A673 (cell line): ENCODE measurements at places on chromosomes 12 and 14.

- DNase-seq, result no peak
These were observed 329.7 kb upstream of the RGS6 start for GRCh38 chr14:71602524-71602923.

- no peak for DNase-seq
These were observed 3.1 kb downstream of the PYGL start for GRCh38 chr14:50941151-50941550.

- DNase-seq, result no peak
These were observed 47.4 kb upstream of the ELK3 start for GRCh38 chr12:96146747-96147146.

- DNase-seq, result no peak
These were observed 14.8 kb upstream of the LRRC9 start for GRCh38 chr14:59905188-59905587.

DNA sequence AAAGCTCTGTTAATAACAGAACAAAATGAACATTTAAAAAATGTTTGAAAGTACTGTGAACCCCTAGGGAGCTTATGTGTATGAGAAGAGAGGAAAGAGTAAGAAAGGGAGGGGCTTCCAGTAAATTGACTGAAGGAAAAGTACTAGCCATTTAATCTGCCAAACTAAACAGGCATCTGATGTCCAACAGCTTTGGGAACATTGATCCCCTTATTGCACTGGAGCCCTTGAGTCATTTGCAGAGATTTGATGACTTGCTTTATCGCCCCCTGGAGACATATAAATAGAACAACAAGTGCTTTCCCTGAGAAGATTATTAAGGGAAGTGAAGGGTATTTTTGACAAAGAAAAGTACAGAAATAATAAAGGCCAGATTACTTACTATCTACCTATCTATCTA is 319.3 kb upstream of the NOVA1 start:
- DNase-seq, result peak; percentile 56

DNA sequence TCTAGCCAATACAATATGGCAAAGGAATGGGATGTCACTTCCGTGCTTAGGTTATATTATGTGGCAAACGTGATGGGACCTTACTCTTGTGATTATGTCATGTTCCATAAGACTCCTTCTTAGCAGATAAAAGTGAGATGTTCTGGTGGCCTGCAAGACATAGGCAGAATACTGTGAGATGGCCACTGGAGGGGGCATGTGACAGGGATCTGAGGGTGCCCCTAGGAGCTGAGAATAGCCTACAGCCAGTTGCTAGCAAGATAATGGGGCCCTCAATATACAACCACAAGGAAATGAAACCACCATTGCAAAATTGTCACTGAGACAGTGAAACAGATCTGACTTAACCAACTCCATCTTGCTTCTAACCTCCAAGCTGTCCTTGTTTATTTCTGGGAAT is 151.4 kb upstream of the SSTR1 start:
- peak; percentile 12 for DNase-seq

DNA sequence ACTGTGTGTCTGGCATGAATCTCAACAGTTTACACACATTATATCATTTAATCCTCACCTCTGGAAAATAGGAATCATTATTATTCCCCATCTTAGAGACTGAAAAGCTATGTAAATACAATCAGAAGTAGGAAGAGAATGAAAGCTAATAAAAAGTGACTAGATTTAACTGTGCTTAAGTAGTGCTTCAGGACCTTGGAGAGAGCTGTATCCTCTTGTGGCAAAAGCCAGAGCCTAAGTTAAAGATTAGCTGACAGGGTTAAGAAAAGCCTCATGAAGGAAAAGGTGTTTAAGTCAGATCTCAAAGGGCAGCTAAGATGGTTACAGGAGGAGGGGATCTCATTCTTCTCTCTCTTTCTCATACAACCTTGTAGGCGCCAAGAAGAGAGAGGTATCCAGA is 65.3 kb upstream of the TMEM233 start:
- peak; percentile 38 for DNase-seq

GRCh38 chr14:89640141-89640540 is 223.1 kb upstream of the FOXN3 start:
- no peak for DNase-seq

DNA sequence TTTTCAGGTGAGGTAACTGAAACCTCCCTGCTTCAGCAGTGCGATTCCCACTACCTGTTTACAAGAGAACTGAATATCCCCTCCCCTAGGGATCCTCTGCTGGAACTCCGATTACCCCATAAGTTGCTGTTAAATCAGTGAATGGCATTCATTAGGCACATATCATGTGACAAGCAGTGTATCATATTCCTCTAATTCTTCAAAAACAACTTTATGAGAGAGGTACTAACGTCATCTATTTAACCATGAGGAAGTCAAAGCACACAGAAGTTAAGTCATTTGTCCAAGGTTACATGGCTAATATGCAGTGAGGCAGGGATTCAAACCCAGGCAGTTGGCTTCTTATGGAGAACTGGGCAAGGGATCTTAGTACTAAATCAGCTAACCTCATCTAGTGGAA is 43.9 kb upstream of the PCED1B start:
- DNase-seq, result no peak

DNA sequence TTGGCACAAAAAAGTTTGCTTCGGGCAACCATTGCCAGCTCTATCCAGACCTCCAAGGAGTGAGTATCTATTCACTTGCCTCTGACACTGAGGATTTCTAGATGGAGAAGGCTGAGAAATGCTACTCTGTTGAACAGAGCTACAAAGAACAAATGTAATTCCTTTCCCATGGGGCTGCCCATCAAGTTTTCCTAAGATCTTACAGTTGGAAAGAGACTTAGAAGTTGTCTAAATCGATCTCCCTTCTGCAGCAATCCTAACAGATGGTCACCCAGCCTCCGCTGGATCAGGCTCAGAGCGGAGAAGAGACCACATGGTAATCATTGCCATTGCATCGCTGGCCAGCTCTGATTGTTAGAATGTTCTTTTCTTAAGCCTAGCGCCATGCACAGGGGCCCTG is 110.1 kb upstream of the BCL2L14 start:
- DNase-seq, result no peak

DNA sequence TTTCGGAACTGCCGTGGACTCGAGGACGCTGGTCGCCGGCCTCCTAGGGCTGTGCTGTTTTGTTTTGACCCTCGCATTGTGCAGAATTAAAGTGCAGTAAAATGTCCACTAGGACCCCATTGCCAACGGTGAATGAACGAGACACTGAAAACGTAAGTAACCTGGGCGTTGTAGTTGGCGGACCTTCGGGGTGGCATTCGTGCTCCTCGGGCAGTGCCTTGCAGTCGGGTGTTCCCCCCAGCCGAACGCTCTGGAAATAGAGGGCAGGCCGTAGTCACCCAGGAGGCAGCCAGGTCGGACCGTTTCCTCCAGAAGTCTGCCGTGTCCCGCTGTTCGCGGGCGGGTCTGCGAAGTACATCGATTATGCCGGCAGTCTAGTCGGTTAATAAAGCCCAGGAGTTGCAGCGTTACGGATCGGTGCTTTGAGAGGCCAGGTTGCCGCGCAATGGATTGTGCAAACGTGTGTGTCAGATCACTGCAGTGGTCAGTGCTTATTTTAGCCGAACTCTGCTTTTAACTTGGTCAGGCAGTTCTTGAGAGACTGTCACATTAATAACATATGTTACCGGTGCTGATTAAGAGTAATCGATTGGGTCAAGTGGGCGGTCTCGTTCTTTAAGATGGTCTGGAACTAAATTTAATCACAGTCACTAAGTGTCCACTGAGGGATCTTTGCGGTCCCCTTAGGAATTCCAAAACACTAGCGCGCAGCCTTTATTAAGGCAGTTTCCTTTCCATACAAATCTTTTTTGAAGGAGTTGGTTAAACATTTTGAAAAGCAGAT is 906 bp downstream of the MARK3 start:
- DNase-seq, result peak; percentile 22

DNA sequence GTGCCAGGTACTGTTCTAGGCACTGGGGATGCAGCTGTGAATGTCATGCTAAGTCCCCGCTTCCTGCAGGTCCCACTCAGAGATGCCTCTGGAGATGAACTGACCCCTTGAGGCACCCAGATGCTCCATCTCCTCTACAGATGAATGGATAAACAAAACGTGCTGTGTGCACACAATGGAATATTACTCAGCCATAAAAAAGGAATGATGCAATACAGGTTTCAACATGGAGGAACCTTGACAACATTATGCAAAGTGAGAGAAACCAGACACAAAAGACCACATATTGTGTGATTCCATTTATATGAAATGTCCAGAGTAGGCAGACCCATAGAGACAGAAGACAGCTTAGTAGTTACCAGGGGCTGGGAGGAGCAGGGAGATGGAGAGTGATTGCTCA is 320.1 kb upstream of the DIO3 start:
- DNase-seq, result no peak

GRCh38 chr14:75944607-75945241 is 37.1 kb downstream of the TGFB3 start:
- no peak for DNase-seq

DNA sequence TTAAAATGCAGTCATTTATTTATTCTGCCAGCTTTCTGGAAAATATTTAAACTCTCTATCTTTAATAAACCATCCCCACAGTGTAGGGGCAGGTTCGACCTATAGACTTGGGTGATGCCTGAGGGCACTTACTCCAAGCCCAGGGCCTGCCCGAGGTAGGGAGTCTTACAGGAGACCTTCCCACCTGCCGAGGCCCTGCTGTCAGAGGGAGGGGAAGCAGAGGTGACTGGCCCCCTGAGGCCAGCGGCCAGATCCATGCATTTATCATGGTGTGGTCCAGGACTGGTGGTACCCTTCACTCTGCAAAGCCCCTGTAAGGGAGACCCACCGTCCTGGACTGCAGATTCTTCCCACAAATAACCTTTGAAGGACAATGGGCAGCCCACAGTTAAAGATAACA is 7.6 kb downstream of the EML1 start:
- no peak for DNase-seq
